ENCODE measurements at places on chromosomes 3 and 15.

GRCh38 chr3:12999147-13000140 lies 73.8 kb downstream of the IQSEC1 start:
- no peak for DNase-seq

GRCh38 chr3:157117875-157118654 lies 41.9 kb downstream of the CCNL1 start:
- DNase-seq: no peak

GRCh38 chr3:65400899-65401298 lies 637.8 kb downstream of the MAGI1 start:
- no peak for DNase-seq

GRCh38 chr3:8450618-8451017 lies 51.0 kb upstream of the LMCD1 start:
- DNase-seq: no peak

- peak; percentile 23 for DNase-seq
Observed at GRCh38 chr3:98732286-98733052, 30.7 kb upstream of the ST3GAL6 start.

DNA sequence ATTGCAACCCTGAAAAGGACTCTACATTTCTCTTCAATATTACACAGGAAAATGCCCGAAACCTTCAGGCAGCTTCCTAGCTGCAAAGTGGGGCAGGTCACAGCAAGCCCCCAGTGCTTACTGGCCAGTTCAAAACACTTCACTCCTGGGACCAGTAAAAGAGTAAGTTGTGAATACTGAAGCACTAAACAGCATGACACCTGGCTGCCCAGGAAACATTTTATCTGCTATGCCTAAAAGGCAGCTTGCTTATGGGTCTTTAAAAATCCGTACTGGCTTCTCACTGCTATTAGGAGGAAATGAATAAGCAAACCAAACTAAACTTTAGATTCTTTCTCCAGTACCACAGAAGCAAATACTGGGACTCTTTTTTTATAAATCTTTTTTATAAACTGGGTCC lies 457.9 kb upstream of the ALCAM start:
- DNase-seq: no peak

DNA sequence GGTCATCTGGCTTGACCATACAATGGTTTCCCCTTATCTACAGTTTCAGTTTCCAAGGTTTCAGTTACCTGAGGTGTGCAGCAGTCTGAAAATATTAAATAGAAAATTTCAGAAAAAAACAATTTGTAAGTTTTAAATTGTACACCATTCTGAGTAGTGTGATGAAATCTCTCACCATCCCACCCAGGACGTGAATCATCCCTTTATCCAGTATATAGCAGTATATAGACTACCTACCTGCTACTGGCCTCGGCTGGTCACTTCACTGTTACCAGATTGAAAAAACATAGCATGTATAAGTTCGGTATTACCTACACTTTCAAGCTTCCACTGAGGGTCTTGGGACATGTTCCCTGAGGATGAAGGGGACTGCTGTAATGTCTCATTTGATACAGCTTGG lies 12.0 kb downstream of the ARIH1 start:
- DNase-seq: no peak

DNA sequence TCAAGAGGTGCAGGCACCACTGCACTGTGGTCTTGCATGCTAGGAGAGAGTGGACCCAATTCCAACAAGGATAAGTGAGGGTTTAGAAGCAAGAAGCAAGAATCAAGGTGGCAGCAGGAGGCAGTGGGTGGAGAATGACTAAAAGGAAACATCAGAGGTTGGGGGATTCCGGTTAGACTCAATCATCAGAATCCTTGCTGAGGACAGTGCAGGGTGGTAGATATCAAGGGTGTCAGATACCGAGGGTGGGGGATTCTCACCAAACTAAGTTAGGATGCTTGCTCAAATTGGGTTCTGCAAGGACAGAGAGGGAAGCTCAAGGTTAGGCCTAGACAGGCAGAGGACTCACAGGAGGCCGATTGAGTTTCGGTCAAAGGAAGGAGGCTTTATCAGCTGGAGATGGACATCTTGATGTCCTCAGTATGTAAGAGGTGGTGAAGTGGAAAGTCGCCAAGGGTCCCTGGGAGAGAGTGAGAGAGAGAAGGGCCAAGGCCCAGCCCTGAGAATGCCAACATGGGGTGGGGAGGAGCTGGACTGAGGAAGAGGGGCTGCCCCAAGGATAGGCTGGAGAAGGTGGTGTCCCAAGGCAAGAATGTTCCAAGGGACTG lies 102.2 kb downstream of the ARNT2 start:
- no peak for DNase-seq

GRCh38 chr3:98733053-98733811 lies 29.9 kb upstream of the ST3GAL6 start:
- DNase-seq: peak; percentile 23

DNA sequence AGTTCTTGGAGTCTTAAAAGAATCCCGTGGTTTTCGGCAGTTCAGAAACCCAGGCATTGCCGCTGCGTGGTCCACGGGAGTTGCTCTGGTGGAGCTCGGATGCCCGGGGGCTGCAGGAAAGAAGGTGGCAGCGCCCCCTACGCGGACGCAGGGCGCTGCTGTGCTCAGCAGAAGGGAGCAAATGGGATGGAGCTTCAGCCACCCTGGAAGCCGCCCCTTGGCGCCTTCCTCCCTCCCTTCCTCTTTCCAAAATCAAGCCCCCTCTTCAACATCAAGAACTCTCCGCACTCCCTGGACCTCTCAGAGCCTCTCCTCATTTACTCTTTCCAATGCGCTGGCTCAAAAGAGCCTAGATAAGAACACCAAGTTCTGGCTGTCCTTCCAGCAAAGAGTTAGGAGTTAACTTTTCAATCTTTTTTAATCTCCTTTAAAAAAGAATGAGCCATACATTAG lies 880 bp upstream of the CHRNA7 start:
- DNase-seq: no peak
